Ureter (tissue), 1 donor: ENCODE measurements at places on chromosomes 5 and 9. TPM values are rescaled to one million over a fixed set of nuclear protein-coding genes. Genes with fewer than 3 reads are reported as not detected.

DNA sequence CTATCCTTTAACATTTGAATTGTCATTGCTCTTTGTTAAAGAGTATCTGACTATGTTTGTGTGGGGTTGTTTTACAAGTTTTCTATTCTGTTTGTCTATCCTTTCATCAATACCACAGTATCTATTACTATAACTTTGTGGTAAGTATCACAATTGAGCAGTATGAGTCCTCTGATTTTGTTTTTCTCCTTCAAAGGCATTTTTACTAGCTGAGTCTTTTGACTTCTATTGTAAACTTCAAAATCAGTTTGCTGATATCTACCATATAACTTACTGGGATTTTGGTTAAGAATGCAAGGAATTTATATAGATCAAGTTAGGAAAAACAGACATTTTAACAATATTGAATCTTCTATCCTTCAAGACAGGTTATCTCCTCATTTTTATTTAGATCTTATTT is 789.8 kb upstream of the PTPRD start:
- no peak for DNase-seq

DNA sequence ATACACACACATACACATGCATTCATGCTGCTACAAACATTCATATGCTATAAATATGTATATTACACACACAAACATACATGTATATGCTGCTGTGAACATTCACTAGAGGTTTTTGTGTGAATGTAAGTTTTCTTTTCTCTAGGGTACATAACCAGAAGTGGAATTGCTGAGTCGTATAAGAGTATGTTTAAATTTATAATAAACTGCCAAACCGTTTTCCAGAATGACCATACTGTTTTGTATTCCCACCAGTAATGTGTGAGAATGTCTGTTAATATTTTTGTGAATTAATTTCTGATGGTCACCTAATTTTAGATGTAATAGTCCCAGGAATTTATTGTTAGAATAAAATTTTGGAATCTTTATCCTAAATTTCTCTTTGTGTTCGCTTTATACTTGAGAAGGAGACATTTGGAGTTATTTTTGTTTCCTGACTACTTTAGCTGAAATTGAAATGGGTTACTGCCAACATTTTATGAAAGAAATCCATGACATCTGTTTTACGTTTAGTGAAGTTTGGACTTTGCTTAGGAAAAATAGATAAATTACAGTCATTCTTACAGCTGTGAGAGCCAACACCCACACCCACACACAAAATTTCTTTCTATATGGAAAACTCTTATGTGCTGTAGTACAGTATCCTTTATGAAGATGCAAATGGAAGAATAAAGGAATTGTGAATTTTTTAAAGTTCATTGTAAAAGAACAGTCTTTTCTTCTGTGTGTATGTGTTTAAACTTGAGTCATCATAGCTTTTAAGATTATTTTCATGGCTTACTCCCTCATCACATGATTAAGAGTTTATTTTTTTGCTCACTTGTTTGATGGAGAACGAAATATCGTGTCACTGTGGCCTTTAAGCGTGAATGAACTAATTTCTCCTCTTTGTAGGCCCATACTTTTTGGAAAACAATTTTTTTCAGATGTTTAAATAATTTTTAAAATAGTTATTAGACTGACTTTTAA is 24.3 kb downstream of the CENPP start:
- no peak for DNase-seq

- DNase-seq, result no peak
Measured at GRCh38 chr5:98975223-98975622, 46.4 kb upstream of the CHD1 start.

DNA sequence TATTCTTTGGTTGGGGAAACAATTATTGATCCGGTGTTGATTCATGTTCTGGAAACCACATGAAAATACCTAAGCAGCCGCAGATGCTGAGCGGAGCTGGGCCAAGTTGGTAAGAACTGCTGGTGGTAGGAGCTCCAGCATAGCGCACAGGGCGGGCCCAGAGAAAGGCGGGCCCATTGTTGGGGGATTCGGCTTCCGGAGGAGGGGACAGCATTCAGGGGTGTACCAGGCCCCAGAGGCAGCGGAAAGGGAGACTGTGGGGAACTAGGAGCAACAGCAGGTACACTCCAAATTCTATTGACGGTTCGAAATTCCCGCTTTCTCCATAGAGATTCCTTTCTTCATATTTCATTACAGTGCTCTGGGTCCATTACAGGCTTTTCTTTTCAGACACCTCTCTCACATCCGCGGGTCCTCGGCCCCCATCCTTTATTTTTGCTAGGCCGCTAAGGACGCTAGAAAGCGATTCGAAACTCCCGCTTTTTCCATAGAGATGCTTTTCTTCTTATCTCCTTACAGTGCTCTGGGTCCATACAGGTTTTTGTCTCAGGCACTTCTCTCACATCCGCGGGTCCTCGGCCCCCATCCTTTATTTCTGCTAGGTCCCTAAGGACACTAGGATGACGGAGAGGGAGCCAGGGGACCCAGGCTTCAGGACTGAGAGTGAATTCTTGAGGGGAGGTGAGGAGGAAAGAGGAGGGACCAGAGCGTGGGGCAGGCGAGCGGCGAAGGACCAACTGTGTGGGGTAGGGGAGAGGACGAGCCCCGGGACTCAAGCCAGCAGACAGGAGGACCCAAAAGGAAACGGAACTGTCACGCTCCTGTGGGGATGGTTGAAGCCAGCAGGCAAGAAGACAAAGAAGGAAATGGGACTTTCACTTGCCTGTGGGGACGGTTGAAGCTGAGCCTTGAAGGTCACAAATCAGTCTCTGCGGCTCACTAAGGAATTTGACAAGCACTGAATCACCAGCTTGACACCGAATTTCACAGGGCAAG is at the start of gene CCDC152:
TSS of gene CCDC152 (plus strand) at position 213 of the 996 bp plus-strand sequence. CDS start 2,304 bp downstream, outside the sequence.
- DNase-seq, result no peak

DNA sequence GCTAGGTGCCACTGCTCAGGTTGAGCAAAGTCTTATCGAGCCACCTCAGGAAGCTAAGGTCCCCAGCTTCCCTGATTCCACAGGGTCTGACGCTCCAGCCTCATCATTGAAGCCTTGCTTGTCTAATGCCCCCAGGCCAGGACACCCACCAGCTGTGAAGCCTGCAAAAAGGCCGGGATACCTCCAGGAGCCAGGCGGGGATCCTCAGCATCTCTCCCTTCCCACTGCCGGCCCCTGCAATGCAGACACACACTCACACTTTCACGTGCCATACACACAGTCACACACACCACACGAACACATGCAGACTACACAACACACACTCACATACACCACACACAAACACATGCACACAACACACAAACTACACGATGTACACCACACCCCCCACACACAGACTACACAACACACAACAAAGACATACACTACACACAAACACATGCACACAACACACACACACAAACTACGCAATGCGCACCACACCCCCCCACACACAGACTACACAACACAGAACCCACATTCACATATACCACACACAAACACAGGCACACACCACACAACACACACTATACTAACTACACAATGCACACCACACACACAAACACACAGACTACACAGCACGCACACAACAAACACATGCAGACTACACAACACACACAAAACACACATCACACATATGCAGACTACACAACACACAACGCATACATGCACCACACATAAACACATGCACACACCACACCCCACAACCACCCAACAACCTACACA is 17.8 kb upstream of the S1PR3 start:
- DNase-seq, result no peak

GRCh38 chr9:126965541-126966428 is 51.2 kb downstream of the RALGPS1 start:
- DNase-seq, result no peak

DNA sequence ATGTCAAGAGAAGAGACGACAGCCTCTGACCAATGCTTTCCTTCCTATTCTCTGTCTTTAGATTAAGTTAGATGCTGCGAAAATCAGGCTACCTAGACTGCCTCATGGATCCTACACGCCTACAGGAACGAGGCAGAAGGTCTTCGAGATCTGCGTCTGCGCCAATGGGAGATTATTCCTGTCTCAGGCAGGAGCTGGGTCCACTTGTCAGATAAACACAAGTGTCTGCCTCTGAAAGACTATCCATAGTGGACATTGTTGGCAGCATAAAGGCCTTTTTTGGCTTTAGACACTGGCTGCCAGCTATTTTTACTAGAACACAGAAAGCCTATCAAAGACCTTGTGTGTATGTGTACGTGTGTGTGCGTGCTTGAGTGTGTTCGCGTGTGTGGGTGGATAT is 90.9 kb upstream of the PPP1R2B start:
- DNase-seq, result no peak

Gene ZNG1E
- 96.3 TPM for total RNA-seq

GRCh38 chr5:126568206-126568755 is 26.7 kb downstream of the ALDH7A1 start:
- DNase-seq, result no peak

Gene KIF27
- 10.7 TPM for total RNA-seq

Gene GARIN3
- not detected for total RNA-seq

DNA sequence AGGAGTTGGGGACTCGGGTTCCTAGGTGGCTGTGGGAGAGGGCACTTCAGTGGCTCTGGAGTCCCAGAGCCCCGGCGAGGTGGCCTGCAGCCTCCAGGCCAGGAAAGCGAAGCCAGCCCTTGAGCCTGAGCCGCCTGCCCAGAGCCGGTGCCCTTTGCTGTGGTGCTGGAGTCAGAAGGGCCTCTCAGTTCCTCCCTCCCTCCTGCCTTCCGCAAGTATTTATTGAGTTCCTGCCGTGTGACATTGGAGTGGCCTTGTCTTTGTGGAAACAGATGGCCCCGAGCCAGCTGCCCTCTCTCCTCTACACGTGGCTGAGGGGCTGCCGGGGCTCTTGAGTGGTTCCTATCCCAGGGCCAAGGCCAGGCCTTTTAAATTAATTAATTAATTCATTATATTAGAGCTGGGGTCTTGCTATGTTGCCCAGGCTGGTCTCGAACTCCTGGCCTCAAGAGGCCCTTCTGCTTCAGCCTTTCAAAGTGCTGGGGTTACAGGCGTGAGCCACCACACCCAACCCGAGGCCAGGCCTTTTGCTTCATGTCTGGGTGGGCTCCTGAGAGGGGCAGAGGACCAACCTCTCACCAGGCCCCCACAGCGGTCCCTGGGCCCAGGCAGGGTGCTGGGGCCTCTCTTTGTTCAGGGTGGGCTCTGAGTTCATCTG is 45.6 kb upstream of the IER5L start:
- DNase-seq, result no peak

GRCh38 chr9:124272979-124273378 is 15.2 kb downstream of the NEK6 start:
- no peak for DNase-seq

- DNase-seq, result no peak
Measured at GRCh38 chr5:181234455-181235306, 9.0 kb downstream of the RACK1 start.

- DNase-seq, result no peak
Measured at GRCh38 chr5:43362725-43363435, 49.3 kb downstream of the CCL28 start.

DNA sequence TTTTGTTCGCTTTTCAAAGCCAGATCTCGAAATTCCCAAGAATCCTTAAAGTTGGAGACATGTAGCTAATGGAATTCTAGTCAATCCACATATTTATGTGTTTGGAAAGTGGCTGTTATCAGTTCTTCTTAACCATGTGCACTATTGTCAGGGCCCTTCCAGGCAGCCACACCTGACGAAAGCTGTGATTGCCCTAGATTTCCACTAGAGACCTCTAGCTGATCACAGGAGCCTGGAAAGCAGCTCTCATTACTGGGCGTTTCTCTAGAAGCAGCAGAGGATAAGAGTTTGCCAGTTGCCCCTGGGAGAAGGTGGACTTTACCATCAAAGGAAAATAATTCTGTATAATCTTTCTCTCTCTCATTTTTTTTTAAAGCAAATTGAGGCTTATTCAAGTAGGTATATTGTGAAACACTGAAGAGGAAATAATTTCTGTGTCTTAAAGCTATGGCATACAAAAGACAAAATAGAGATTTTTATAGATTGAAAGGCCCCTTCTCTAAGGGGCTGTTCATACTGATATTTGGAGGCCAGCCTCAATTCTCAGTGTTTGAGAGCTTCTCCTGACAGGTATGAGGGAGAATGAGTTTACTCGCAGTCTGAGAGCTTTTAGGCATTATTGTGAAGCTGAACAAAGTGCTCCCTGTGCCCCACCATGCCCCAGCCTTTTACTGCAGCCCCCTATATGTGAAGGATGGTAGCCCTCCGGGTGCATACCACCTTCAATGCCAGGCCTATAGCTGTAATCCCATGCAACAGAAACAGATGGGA is 405.4 kb upstream of the ACTBL2 start:
- DNase-seq, result peak; percentile 52

DNA sequence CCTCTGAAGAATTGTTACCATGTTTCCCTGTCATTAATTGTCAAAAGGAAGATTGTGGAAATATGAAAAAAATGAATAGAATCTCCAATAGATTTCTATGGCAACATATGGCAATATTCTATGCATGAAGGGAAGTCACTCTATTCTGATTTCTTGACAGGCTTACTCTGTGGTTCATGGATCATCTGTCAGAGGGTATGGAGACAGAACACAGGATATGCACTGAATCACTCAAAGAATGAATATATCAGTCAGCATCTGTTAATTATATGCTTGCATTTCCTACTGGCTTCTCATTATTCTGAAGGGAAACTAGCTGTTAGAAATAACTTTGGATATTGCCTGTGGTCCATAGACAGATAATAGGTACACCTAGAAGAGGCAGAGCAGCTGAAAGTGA is 918.9 kb downstream of the DTWD2 start:
- DNase-seq, result no peak

GRCh38 chr5:137398154-137398553 is 101.0 kb downstream of the SPOCK1 start:
- no peak for DNase-seq

- DNase-seq, result peak; percentile 55
Measured at GRCh38 chr9:21965401-21965951, 28.7 kb downstream of the CDKN2A start.

GRCh38 chr5:59351076-59351794 is 542.3 kb downstream of the PDE4D start:
- DNase-seq, result peak; percentile 53

DNA sequence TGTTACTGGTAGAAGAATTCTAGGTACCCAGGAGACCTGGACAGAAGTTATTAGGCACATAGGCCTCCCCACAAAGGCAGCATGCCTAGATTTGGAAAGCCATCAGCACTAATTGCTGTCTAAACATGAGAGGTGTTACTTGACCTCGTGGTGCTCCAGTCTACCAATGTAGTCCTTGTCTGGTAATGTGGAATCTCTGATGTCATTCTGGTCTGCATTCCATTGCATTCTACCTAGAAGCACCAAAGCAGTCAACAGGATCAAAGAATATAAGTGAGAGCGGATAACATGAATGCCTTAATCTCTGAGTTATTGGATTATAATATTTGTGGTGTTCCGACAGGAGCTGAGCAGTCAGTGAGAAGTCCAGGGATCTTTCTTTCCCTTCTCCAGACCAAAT is 175.2 kb downstream of the PSAT1 start:
- DNase-seq, result no peak

- no peak for DNase-seq
Measured at GRCh38 chr9:13832446-13832845, 481.5 kb downstream of the NFIB start.

DNA sequence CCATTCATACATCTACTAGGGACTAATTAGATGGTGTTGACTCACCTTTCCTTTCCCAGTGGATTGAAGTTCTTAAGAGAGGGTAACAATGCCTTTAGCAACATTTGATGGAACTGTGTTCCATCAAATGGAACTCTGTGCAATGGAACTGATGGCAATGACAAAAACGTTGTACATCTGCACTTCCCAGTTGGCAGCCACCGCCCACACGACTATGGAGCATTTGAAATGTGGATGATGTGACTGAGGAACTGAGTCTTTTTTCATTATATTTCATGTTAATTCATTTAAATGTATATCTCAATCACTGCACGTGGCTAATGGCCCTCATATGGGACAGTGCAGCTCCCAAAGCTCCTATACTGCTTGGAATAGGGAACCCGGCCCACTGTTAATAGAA is 39.0 kb upstream of the ICE1 start:
- no peak for DNase-seq

GRCh38 chr5:137735555-137736284 is at the start of gene KLHL3:
Gene KLHL3 (minus strand): TSS chr5:137736089. CDS start chr5:137735646, 443 bp downstream.
- DNase-seq, result peak; percentile 44
